ENCODE measurements at places on chromosomes 1 and 21.

DNA sequence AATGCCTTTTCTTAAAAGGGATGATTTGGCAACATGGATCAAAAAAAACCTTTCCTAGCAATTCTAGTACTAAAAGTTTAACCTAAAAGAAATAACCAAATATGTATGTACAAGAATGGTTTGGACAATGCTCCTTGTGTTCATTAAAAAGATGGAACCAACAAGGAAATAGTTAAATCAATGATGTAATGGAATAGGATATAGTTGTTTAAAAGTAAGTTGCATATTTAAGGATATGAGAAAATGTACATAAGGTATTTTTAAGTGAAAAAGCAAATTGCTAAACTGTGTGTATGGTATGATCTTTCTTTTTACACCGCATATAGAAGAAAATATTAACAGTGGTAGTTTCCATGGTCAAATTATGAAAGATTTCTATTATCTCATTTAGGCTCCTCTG lies 12.1 kb downstream of the SLC30A10 start:
- no peak for DNase-seq

DNA sequence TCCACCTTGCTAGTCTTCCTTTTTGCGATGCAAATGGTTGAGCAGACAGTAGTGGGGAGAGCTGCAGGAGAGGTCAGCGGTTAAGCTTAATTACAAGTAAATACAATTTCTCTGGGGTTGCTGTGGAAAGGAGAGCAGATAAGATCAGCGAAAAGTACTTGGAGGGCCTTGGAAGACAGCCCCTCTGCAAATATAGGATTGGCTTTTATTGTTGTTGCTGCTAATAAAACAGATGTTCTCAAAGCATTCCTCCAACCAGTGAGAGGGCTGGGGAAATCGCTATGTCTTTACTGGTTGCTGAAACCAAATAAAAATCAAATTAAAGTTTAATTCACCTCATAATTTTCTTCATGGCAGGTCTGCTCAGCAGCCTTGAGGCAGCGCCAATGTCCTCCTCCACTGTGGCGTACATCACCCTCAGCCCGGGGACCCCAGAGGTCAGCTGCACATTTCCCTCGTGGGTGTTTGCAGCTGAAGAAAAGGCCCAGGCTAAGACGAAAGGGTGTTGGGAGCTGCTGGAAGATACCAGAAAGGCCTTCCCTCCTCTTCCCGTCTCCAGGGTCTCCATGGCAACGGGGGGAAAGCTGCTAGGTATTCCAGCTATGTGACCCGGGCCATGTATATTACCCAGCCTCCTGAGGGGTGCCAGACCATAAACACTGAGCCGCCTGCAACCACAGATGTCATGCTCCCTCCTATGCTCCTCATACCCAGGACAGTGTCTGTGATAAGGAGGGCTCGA lies 54.6 kb upstream of the POU2F1 start:
- DNase-seq: no peak

DNA sequence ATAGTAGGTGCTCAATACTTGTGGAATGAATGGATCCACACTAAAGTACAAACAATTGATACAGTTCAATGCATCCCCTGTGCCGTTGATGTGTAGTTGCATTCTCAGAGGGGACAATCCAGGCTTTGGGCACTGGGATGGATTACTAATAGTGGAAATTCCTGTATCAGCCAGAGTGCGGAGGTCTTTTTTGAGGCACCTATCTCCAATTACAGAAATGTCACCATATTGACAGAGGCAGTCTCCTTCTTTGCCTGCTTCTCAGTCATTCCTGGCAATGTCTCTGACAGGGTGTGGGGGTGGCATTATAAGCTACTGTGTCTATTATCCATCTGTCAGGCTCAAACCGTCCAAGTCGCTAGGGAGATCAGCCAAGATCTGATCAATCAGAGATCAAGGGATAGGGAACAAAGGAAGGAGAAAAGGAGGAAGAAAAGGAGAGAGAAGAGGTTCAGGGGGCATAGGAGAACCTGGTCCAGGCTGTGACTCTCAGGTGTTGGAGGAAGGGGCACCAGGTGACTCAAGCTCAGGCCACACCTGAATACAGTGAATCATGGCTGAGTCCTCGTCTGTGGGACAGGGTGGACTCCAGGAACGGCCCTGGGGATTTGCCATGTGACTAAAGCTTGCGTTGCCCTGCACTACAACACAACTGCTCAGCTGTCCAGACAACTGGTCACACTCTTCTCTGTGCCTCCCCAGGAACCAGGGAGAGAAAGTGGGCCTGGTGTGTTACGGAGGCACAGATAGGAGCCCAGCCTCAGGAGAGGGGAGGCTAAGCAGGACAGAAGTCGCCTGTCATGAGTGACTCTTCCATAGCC lies 3.4 kb upstream of the LAMB3 start:
- no peak for DNase-seq

DNA sequence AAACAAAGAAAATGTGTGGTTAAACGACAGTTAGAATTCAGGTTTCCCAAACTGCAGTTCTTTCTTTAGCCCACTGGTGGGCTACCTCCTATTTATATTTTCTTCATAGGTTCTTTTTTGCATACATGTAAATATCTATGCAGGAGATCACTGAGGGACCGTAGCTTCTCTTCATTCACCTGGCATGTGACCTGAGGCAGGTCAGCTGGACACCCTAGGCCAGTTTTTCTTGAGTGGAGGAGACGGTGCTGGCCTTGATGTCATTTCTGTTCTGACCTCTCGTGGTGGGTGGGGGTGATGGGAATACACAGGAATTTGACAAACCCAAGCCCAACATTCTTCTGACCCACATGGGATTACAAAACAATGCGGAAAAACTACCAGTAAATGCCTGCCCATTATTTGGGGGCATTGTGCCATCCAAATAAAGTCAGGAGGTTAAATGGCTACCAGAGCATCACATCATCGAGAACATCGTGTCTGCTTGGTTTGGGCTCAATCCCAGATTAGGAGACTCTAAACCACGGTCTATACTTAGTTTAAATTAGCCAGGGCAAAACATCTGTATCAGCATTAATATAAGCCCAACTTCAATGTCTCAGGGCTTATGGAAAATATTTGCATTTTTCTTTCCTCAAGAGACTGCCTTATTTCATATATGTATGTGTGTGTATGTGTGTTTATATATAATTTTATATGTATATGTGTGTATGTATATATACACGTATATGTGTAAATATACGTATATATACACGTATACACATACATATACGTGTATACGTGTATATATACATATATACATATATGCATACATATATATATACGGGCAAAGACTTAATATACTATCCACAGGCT lies 7.4 kb upstream of the IRF2BP2 start:
- peak; percentile 52 for DNase-seq

GRCh38 chr1:27887215-27888021 lies 15.1 kb downstream of the THEMIS2 start:
- DNase-seq: no peak

GRCh38 chr1:4219826-4220225 lies 319.8 kb upstream of the C1orf174 start:
- DNase-seq: no peak

DNA sequence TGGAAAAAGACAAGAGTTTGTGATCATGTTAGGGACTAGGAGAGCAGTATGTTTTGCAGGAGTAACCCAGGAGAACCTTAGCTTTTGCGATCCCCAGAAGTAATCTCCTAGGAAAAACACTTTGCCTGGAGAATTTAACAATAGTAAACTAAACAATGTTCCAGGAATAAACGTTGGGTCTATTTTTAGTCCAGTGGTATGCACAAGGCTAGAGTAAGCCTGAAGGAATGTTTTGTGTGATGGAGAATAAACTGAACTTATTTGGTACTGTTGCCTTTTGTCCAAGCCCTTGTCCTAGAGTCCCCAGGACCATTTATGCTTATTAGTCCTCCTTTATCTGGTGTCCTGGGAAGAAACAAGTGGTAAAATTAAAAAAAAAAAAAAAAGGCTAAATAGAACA lies 28.7 kb upstream of the RGS5 start:
- peak; percentile 74 for DNase-seq

- DNase-seq: no peak
Observed at GRCh38 chr1:24795236-24795635, 50.0 kb downstream of the CLIC4 start.

DNA sequence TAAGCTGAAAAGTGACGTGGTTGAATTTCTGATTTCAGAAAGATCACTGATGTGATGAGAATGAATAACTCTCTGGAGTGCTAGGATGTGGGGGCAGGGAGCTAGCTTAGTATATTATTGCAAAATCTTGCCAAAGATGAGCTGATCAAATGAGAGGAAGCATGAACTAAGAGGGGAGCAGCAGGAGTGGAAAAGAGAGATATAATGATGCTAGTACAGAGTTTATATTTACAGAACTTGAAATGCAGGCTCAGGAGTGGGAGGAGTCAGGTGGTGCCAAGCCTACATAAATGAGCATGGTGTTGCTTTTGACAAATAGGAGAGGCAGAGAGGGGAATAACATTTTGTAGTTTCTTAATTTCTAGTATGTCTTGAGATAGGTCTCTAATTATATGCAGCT lies 38.1 kb upstream of the NBL1 start:
- DNase-seq: peak; percentile 27

DNA sequence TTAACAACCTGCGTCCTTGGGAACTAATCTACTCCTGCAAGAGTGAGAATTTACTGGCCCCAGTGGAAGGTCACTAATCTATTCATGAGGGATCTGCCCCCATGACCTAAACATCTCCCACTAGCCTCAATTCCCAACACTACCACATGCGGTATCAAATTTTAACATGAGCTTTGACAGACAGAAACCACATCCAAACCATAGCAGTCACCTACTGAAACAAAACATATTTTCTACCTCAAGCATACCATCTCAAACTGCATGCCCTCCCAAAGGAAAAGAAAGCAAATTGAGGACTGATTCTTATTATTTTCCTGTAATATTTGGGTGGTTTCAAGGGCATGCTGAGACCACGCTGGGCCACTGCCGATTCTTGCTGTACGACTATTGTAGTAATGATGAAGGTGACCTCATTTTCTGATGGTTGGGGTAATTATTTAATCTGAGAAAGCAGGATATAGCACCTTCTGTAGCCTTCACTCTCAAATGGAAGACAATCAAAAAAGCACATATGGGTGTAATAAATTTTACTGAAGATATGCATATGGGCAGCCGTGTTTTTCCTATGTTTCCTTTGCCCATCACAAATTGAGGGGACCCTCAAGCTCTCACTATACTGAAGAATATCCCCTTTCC lies 13.2 kb upstream of the GBP5 start:
- no peak for DNase-seq

DNA sequence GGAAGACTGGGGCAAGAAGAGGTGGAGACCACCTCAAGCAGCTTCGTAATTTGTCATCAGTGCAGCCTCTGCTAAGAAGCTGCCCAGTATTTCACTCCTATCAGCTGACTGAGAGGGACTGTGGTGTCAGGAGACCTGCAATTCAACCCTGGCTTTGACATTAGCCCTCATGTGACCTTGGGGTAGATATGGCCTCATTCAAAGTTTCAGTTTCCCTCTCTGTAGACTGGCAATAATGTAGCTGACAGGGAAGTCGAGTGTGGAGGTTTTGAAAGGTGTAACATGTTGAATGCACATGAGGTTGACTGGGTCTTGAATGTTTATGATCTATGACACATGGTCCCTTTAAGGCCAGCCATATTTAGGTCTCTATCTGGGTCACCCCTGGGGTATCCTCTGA lies 2.2 kb upstream of the SPRR4 start:
- no peak for DNase-seq

DNA sequence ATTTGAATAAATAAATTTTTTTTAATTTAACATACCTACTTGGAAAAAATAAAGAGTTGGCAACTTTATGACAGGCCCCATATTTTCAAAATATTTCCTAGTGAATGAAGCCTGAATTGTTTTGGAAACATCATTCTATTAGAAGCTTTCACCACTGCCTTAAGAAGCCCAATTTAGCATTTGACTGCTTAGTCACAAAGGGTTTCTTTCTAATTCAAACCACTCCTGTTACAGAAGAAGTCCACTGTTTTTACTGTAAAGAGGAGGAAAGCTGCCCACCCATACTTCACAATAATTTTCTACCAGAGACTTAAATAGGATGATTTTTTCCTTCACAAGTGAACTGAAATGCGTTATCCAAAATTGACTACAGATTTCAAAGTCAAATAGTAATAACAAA lies 534.6 kb upstream of the PTBP2 start:
- no peak for DNase-seq

- peak; percentile 69 for DNase-seq
Observed at GRCh38 chr1:45326627-45327623, at the start of gene HPDL. Gene HPDL (plus strand): TSS chr1:45326895. CDS start chr1:45327149, 254 bp downstream.

GRCh38 chr1:228045871-228046270 lies 36.6 kb upstream of the ARF1 start:
- DNase-seq: no peak

GRCh38 chr1:43802356-43802980 lies 95.1 kb downstream of the ST3GAL3 start:
- DNase-seq: no peak

Measured in adipocyte (in vitro differentiated cells).